ENCODE measurements at places on chromosomes 6 and 20. TPM values are rescaled to one million over a fixed set of nuclear protein-coding genes. Genes with fewer than 3 reads are reported as not detected.

DNA sequence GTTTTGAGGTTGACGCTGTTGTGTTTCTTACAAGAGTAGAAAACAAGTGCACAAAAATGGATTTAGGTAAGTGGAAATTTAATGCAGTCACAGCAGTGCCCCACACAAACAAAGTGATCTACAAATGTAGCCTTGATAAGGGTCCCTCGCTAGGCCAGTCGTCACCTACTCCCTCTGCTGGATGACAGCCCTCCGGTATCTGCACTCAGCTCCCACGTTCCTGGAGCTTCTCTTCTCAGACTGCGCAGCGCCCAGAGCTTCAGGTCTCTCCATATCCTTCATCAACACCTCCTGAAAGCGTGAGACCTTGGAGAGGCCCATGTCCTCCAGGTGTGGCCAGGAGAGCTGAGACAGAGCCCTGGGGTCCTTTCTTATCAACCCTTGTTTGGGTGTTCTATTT lies 58.3 kb upstream of the MAP3K4 start:
- no peak for DNase-seq

Gene MAS1
- total RNA-seq, result 0.02 TPM

Gene IL20RA
- total RNA-seq, result not detected

Gene SPATA25
- total RNA-seq, result 1.8 TPM

All from activated naive CD4-positive, alpha-beta T cell treated with anti-CD3 and anti-CD28 coated beads, Interleukin-2, amount 50 U/mL, for 72 hours (primary cell).